Activated T-helper 2 cell treated with anti-CD3 and anti-CD28 coated beads, Interferon-gamma antibody, Interleukin-2, Interleukin-4, amounts not matched to agents 10 μg/mL and 5 μg/mL and 100 μg/mL, durations not matched to agents 14 hours and 24 hours and 36 hours (primary cell): ENCODE measurements at places on chromosomes 2 and 18. TPM values are rescaled to one million over a fixed set of nuclear protein-coding genes. Genes with fewer than 3 reads are reported as not detected.

DNA sequence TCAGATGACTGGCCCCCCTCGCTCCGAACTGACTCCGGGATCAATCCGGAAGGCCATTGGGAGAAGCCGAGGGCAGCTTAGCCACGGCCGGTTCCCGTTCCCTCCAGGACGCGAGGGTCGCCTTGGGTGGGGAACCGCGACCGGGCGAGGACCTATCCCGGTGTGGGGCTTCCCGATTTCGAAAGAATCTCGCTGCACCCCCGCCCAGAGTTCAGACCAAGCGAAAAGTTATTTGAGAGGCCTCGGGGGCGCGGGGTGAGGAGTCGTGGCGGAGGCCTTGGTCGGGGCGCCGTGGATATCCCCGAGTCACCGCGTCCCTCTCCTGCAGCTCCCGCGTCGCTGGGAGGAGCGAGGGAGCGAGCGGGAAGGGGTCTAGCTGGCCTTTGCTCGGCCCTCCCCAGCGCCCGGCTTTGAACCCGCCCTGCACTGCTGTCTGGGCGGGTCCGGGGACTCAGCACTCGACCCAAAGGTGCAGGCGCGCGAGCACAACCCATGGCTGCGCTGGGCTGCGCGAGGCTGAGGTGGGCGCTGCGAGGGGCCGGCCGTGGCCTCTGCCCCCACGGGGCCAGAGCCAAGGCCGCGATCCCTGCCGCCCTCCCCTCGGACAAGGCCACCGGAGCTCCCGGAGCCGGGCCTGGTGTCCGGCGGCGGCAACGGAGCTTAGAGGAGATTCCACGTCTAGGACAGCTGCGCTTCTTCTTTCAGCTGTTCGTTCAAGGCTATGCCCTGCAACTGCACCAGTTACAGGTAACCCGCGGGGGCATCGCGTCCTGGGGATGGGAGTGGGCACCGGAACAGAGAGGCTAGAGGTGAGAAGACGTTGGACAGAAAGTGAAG is at the start of gene CYP27A1:
CYP27A1 (plus strand) TSS at position 457 of the 837 bp plus-strand sequence; CDS start at position 493, 36 bp downstream.
- no peak for DNase-seq

GRCh38 chr2:216735086-216735485 is 39.7 kb upstream of the IGFBP5 start:
- DNase-seq = no peak

DNA sequence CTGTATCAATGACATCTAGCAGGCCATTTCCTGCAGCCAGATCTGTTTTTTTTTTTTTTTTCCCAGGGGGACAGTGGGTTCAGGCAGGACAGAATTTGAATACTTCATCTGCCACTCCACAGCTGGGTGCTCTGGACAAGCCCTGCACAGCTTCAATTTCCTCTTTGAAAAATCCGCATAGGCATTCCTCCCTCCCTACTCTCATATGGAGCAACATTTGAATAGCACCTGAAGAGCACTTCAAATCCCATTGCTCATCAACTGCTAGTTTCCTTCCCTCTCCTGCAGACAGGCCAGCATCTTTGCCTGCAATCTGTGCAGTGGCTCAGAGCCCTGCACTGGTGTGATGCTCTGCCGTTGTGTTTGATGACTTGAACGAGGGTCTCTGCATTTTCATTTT is 326.3 kb downstream of the TSN start:
- no peak for DNase-seq

DNA sequence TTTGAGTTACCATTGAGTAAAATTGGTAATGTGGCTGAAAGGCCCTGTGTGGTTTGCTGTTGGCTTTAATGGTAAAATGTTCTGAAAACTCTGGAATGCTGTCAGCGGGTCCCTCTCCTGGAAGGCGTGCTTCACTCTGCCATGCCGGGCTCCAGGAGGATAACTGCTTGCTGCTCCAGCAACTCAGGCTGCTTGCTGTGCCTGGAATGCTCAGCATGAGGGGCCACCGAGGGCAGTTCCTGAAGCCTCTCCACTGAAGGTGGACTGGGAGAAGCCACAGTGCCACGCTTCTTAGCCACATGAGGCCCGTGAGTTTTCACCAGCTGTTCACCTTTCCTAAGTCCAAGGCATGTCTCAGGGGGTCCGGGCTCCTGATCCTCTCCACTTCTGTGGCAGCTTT is 90.4 kb upstream of the FAM110C start:
- DNase-seq = no peak

DNA sequence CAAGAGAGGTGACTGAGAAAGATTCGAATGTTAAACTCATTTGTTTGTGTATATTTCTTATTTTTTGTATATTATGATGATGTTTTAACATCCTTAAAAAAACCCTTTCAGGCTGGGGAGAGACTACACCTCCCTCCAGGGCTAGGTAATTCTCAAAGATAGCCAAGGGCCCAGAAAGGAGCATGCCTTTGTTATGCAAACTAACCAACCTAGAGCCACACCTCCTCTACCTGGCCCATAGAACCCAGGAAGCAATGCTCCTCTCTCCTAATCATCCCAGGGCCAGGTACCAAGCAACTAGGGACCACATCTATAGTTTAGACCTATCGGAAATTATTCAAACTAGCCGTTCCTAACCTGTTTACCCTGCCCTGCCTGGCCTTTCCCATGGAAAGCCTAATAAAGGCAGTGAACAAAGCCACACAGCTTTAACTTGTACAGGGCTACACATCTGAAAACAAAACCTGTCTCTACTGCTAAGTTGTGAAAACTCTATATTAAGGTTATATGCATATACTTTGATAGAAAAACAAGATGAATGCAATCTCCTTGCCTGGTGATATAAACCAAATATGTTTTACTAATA is 79.7 kb downstream of the COLEC12 start:
- DNase-seq = no peak

GRCh38 chr2:97885841-97886240 is 109.9 kb downstream of the TMEM131 start:
- DNase-seq = no peak

- no peak for DNase-seq
Observed at GRCh38 chr2:204880928-204881327, 335.7 kb downstream of the PARD3B start.

DNA sequence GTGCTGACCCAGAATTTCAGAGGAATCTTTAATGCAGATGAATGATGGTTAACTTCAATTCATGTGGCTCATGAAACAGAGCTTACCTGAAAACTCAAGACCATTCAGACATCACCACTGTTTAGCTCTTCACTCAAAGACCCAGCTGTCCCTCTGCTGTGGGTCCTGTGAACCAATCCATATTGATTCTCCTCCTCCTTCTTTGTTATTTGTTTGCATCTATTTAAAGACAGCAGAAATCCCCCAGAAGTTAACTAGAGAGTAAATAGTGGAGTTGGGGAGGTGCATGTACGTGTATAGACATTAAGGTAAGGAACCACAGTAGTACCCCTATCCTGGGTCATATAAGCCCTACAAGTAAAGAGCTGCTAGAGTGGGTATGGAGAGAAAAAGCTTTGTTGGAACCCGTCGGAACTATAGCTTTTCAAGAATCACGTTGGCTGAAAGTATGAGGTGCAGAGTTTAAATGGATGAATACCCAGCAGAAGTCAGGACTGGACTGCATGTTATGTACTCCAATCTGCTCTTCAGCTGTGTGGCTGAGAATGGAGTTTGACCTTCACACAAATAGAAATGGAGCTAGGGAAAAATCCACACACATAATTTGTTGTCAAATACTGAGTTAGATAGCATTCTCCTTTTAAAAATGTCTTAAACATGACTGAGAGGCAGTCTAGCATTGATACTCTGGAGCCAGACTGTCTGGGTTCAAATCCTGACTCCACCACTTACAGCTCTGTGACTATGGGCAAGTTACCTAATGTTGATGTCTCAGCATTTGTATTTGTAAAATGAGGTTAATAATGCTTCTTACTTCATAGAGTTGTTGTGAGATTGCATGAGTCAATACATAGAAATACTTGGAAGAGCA is 81.7 kb upstream of the HK2 start:
- no peak for DNase-seq

- peak; percentile 7 for DNase-seq
Observed at GRCh38 chr2:120737340-120738101, 1.9 kb downstream of the GLI2 start.

DNA sequence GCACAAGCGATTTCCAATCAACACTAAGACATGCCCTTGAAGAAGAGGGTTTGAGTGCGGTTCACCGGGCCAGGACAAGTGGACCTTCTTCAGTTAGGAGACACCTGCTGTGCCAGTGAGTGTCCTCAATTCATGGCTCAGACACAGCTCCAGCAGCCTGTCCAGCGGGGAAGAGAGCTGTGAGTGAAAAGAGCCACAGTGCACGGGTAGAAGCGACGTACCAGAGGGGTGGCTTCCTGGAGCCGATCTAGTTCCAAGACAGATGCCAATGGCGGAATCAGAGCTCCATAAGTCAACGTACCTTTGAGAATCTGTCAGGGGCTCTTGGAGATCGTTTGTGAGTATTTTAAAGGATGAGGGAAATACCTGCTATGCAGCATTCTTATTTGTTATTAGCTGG is 119.9 kb upstream of the SALL3 start:
- no peak for DNase-seq

DNA sequence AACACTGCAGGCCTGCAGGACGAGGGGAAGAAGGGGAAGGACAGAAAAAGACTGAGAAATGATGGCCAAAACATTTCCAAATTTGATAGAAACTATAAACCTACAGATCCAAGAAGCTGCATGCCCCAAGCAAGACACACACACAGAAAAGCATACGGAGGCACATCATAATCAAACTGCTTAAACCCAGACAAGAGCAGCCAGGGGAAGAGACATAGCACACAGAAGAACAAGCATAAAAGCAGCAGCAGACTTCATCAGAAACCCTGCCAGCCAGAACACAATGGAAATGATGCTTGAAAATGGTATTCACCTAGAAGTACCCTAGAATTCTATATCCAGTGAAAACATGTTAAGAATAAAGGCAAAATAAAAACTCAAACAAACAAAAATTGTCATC is 57.2 kb upstream of the RNU4ATAC start:
- DNase-seq = no peak

DNA sequence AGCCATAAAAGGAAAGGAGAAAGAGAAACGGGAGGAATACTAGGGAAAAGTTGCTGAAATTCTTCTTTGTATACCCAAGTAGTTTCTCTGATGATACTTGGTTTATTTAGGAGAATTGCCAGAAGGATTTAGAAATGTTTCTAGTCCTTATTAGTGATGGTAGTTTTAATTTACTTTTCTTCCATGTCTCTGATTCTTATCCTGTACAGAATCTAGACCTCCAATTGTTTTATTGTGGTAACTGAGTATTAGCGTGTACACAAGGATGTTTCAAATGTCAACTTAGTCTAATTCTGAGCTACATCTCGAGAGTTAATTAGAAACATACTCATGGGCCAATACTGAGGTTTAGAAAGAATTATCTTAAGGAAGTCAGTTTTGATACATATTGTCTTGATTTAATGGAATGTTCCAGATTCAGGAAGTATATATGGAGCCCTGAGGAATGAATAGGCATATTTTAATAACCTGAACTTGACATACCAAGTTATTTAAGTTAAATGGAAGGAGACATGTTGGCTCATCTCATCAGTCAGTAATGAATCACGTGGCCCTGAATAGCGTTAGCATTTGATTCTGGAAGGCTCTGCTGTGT is 219.6 kb downstream of the LTBP1 start:
- DNase-seq = no peak

- peak; percentile 68 for DNase-seq
Observed at GRCh38 chr2:223760838-223761502, 76.4 kb downstream of the AP1S3 start.

DNA sequence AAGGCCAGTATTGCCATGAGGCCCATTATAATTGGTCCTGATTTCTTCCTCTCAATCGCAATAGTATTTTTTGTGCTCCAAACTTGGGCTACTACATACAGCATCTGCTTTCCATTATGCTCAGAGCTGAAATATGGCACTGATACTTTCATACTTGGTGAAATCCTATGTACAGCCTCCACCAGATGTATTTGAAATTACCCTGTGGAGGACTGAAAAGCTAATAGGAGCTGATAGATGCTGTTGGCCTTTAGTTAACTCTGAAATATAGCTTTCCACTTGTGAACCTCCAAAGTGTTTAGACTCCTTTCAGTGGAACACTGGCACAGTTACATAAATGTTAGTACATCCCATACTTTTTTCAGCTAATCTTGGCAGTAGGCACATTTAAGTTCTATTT is 205.7 kb downstream of the NEDD4L start:
- no peak for DNase-seq

GRCh38 chr2:108355906-108356734 is 21.6 kb upstream of the SULT1C4 start:
- DNase-seq = no peak

DNA sequence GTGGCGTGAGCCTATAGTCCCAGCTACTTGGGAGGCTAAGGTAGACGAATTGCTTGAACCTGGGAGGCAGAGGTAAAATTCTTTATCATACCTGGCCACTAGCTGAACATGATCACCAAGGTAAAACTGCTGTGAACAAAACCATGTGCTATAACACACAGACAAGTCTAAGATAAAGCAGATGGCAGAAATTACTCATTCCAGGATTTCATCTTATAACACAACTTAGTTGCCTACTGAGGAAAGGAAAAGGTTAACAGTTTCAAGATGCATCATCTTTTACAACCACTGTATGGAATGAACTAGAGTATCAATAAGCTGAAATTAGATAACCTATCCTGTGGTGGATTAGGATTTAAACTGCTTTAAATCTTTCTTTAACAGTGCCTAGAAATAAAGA is 8.3 kb downstream of the ARL5A start:
- no peak for DNase-seq

DNA sequence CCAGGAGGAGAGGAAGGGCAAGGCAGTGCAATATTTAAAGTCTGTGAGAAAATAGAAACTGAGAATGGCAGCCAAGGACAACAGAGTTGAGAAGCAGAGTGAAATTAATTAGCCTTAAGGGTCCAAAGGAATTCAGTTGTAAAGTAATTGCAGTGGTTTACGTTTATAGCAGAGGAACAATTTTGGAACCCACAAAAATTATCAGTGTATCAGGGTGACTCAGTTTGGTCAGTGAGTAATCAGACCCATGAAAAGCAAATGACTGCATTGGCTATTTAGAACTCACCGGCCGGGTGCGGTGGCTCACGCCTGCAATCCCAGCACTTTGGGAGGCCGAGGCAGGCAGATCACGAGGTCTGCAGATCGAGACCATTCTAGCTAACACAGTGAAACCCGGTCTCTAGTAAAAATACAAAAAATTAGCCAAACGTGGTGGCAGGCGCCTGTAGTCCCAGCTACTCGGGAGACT is 245.8 kb upstream of the SLC39A10 start:
- no peak for DNase-seq

WDR35 gene
- 7.5 and 7.6 TPM in 2 replicates for total RNA-seq

GRB14 gene
- not detected in 2 replicates for total RNA-seq

CHST9 gene
- total RNA-seq = not detected in 2 replicates

GCA gene
- 11.2 and 11.7 TPM in 2 replicates for total RNA-seq

IGFBP5 gene
- not detected in 2 replicates for total RNA-seq

KIAA2012 gene
- total RNA-seq = not detected in 2 replicates

GAREM1 gene
- total RNA-seq = not detected in 2 replicates

EPHA4 gene
- 0.67 and 1.2 TPM in 2 replicates for total RNA-seq

HNMT gene
- not detected in 2 replicates for total RNA-seq

COBLL1 gene
- 0.11 and 0.14 TPM in 2 replicates for total RNA-seq

SLC14A1 gene
- 5.6 and 6.0 TPM in 2 replicates for total RNA-seq
